HFF-Myc (cell line): ENCODE measurements at places on chromosomes 2 and 18.

DNA sequence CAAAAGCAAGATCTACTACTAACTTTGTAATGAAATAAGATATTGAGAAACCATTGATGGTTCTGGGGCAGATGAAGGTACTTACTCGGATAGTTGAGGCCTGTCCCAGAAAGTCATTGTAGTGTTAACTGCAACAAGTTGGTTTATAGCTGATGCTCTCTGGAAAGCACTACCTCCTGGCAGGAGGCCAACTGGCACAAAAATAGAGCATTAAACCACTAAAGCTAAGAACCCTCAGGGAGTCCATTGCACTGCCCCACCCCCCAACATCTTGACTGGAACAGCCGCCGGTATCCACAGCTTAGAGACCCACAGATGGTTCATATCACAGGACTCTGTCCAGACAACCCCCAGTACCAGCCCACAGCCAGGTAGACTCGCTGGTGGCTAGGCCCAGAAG, 552.5 kb upstream of the CRIM1 start:
- no peak for DNase-seq

- no peak for DNase-seq
Observed at GRCh38 chr2:65438137-65438899, 5.9 kb upstream of the SPRED2 start.

DNA sequence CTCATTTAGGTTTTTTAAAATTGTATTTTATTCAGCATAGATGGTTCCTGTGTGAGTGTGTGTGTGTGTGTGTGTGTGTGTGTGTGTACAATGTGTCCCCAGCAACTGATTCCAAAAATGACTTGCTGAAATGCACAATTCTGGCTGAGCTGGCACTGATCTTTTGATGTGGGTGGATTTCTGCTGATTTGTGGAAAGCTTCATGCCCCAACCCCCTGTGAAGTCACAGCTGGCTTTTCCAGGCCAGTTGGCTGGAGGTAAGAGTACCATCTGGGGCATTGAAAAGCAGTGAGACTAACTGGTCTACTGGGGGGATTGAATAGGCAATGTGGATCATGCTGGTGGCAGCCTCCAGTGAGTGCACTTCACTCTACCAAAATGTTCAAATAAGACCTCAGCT, 187.2 kb downstream of the LRRTM1 start:
- no peak for DNase-seq

DNA sequence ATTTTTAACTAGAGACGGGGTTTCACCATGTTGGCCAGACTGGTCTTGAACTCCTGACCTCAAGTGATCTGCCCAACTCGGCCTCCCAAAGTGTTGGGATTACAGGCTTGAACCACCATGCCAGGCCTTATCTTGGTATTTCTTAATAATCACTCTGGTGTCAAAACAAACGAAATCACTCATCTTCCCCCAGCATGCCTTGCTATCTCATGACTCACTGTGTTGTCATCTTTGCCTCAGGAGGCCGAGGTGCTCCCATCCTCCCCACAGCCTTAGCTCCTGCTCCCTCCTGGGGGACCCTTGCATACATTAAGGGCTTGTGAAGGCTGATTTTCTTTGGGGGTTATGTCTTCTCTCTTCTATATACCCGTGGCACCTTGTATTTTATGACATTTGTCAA, 250.1 kb upstream of the DPP10 start:
- DNase-seq = no peak

DNA sequence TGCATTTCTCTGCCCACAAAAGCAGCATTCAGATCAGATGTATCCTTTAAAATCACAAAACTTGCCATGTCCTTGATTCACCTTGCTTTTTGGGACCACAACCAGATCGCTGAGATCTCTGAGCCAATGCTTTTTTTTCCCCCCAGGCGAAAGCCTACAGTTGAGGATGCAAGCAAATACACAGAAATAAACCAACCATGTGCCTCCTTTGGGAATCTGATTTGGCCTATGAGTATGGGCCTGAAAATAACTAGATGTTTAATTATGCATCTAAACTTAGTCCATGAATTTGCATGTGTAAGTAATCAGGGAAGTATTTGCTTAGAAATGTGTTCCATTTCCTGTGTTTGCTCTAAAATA, 49.7 kb upstream of the CDC42EP3 start:
- DNase-seq = no peak

DNA sequence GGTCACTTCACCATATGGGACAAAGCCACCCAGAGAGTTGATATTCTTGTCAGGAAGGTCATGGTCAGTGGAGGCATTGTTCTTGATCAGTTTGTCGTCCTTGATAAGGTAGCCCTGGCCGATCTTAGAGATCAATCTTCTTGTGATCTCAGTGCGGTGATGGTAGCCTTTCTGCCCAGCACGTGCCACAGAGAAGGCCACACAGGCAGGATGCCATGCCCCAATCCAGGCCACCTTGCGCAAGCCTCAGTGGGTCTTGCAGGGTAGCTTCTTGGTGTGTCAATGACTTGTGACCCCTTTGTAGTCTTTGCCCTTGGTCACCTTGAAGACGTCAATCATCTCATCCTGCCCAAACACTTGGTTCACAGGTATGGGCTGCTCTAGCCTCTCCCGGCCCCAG, 143.9 kb upstream of the ASB18 start:
- DNase-seq = no peak

- no peak for DNase-seq
Observed at GRCh38 chr2:184297085-184297484, 301.2 kb upstream of the ZNF804A start.

DNA sequence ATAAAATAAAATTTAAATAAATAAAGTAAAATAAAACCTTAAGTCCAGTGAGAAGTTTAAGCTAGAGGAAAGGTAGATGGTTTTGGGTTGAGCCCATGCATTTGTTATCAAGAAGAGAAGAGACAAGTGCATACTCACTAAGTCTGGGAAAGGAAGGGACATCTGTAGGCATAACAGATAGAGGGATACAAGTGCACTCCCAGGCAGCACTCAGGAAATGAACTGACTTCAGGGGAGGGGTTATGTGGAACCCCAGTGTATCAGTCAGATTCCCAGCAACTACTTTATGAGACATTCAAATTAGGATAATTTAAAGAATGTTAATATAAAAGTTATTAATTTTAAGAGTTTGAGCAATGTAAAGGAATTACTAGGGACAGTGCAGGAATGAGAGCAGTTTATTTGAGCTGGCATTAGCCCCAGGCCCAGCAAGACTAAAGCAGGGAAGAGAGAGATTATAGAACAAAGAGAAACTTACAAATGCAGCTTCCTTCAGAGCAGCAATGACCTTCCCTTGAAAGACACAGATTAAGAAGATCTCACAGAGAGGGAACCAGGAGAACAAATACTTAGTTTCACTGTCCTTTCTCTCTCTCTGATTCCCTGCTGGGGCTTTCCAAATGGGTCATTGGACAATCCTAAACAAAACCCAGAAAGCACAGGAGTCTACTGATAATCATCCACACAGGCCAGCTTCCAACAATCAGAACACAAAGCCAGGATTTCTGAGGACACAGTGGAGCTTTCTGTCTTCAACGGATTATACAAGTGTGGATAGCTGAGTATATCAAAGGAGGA, 109.7 kb downstream of the ERBB4 start:
- DNase-seq = no peak

DNA sequence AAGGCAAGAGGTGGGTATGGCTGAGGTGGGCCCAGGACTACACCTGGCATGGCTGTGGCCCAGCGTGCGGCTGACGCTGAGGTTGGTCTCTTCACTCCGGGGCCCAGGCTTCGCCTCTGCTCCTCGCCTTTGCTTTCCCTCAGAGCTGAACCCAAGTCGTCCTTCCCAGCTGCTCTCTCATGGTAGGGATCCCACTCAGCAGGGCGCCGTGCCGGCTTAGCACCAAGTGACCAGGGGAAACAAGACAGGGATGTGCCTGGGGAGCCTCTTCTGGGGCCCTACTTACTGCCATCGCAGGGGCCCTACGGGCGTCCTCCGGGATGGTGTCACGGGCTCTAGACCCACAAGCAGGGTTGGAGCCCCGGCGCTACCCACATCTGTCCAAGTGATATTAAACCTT, 138.1 kb upstream of the ALKAL2 start:
- no peak for DNase-seq

- no peak for DNase-seq
Observed at GRCh38 chr2:73359915-73360697, 25.5 kb upstream of the ALMS1 start.

GRCh38 chr18:41938445-41938844, 16.6 kb upstream of the PIK3C3 start:
- DNase-seq = peak; percentile 50

GRCh38 chr2:61898810-61899209, 6.7 kb upstream of the COMMD1 start:
- DNase-seq = no peak

DNA sequence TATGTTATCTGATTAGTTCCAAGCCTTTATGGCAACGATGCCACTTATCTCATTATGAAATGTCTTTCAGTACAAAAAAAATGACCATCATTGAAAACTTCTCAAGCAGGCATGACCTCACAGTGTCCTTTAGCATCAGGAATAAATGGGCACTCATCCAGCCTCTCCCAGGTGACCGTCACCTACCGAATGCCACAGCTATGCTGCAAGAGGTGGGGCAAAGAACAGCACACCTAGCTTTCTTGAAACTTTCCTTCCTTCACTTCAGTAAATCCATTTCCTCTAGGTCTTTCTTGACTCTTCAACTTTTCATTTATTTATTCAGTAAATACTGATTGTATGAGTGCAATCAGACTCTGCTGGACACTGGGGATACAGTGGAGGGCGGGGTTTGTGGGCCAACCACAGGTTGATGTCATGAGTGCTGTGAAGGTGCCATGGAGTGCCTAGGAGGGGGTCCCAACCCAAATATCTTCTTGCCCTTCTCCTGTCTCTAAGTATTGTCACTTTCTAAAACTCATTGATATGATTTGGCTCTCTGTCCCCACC, 54.3 kb upstream of the HK2 start:
- no peak for DNase-seq

GRCh38 chr2:214542866-214543265, 132.0 kb downstream of the VWC2L start:
- no peak for DNase-seq

DNA sequence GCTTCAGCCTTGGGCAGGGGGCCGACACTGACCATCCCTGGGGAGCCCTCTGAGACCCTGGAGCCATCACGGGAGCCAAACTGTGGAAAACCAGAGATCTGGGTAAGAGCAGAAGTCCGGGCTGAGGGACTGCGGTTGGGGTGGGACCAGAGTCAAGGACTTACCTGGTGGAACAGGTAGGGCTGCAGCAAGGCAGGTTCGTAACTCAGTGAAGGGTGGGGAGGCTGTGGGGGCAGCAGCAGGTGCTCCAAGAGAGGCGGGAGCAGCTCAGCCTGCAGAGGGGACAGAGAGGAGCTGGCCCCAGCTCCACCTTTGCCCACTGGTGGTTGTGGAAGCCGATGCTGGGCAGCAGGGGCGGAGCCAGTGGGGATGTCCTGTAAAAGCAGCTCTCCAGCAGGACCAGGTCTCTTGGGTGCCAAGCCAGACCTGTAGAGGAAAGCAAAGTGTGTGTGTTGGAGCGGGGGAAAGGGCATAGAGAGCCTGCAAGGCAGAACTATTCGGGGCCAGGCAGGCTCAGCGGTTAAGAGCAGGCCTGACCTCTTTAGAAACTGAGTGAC, 6.7 kb downstream of the PTPRN start:
- no peak for DNase-seq

DNA sequence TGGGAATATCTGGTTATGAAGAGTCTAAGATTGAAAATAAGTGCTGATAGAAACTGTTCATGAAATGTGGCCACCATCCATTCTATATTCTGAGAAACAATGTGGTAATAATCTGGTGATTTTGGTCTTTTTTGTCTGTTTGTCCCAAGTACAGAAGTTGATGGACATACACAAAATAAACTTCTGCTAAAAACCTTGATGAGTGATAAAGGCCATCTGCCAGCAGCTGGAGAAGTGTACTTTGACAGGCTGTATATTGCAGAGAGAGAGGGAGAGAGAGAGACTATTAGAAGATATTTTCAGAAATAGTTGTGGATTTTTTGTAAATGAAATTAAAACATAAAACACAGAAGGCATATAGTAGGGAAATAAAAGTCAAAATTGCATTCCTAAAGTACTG, 96.9 kb upstream of the NABP1 start:
- DNase-seq = no peak

DNA sequence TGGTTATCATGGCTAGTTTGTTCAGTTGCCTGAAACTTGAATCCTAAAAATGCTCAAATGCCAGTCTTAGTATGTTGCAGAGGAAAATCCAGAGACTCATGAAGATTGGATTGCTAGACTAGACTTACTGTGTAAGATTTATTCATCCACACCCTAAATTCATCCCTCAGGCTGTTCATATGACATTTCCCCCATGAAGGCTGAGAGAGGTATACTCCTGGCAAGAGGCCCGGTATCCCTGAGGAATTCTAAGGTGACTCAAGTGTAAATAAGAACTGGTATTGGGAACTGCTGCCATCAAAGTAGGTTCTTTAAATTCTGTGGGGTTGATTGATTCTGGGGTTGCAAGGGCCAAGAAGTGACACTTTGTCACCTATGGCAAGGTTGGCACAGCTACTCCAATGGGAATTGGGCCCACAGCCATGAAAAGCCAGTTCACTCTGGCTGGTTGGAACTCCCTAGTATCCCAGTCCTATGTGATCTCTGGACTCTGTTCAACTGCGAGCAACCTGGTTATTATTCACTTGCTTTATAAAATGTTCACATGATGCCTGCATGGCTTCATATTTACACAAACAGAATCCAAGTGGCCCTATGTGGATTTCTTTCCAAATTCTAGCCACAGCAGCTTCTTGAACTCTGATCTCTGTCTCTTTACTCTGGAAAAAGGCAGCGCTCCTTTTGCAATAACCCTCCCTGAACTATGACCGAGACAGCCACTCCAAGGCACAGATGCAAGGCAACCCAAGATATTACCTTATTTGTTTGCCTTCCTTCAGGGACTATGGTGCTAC, 429.1 kb downstream of the CBLN2 start:
- no peak for DNase-seq

DNA sequence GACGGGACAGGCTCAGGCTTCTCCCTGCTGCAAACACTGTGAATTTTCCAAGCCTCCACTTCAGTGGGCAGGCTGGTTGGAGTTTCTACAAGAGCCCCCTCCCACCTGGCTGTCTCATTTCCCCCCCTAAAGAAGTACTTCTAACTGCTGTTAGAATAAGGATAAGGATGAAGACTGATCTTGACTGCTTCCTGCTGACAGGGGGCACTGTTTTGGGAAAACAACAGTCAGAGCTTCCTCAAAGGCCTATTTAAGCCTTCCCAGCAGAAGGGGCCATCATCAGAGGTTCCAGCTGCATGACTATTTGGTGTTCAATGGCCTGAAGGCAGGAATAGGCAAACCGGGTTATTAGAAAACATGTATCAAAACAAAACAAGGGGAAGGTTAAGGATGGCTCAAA, 1162.8 kb downstream of the DSC3 start:
- no peak for DNase-seq

GRCh38 chr2:241851325-241852115, 7.2 kb downstream of the PDCD1 start:
- DNase-seq = no peak
